Stimulated activated CD4-positive, alpha-beta T cell treated with anti-CD3 and anti-CD28 coated beads, Interleukin-15, amount 100 ng/mL, for 24 hours (primary cell): ENCODE measurements at places on chromosomes 2 and 18.

GRCh38 chr2:108268001-108268400 lies 20.7 kb upstream of the SULT1C2 start:
- DNase-seq: no peak

DNA sequence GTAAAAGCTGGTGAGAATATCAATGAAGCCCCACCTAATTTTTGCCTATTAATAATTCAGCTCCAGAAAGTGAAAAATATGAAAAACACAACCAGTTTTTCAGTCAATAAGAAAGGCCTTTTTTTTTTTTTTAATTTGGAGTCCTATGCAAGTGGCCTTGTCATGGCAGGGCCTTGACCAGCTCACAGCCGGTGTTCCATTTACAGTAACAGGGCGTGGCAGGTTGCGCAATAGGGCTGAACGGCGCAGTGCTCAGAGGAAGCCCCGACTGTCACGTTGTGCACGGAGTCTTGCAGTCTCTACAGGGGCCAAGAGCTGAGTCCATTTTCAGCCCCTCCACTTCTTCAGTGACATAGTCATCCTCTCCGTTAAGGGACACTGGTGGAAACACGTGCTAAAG lies 184.1 kb upstream of the FN1 start:
- no peak for DNase-seq

DNA sequence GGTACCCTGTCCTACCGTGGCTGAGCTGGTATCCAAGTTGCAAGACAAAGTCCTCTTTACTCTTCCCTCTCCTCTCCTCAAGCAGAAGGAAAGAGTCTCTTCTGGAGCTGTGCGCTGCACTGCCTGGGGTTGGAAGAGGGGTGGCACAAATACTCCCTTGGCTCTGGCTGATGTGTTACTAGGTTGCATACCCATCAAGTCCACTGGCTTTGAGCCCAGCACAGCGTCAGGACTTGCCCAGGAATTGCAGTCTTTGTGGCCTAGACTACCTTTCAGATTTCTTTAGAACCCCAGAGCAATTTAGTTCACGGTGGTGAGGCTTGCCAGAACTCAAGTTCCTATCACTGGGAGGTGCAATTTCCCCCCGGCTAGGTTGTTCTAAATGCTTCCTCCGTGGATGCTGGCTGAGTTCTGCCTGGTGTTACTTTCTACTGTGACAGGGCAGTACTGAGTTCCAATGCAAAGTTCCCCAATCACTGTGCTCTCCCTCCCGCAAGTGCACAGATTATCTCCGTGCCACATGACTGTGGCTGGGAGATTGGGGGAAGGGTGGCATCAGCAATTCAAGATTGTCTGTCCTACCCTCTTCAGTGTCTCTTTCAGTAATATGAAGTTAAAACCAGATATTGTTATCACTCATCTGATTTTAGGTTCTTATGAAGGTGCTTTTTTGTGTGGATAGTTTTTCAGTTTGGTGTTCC lies 13.4 kb downstream of the MYO3B start:
- no peak for DNase-seq

GRCh38 chr2:241863536-241863954 lies 4.9 kb upstream of the PDCD1 start:
- peak; percentile 90 for DNase-seq

GRCh38 chr2:62396880-62397279 lies 109.1 kb downstream of the TMEM17 start:
- DNase-seq: no peak

DNA sequence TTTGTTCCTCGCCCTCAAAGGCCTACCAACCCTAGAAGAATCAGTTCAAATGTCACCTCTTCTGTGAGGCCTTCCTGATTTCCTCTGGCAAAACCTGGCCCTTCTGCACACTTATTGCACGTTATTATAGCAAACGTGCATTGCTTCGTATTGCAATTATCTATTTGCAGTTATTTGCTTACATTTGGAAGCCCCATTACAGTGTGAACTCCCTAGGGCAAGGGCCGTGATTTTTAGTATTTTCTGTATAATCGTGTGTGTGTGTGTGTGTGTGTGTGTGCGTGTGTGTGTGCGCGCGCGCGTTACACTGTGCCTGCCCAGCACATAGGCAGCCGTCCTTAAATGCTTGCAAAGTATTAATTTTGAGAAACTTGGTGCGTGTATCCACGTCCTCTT lies 460 bp upstream of the SEMA4F start:
- DNase-seq: no peak

DNA sequence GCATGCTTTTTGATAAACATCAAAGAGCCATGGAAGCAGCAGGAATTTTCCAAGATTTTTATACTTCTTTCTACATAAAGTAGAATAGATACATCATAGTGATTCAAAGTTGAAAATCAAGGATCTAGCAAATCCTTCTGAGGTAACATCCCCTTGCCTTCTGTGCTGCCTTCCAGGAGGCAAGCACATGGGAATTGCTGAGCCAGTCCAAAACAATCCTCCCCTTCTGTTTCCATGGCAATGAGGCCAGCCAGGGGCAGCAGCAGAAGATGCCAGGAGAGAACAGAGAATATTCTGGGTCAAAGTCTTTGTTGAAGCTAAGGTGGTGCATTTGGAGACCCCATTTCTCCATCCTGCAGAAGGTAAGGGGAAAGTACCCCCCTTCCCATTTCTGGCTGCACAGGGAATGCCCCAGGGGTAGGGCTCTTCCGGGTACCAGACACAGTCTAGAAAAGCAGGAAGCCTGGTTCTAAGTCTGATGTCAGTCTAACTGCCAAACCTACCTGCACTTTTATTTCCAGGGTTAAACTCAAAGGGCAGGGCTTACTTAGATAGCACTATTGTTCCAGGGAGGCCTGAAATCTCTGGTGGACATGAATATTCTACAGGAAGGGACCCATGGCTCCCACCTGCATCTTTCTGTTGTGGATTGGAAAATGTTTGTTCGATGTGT lies 22.1 kb downstream of the CENPA start:
- DNase-seq: no peak
